NCI-H345 (cell line): ENCODE measurements at places on chromosomes 6 and 20.

DNA sequence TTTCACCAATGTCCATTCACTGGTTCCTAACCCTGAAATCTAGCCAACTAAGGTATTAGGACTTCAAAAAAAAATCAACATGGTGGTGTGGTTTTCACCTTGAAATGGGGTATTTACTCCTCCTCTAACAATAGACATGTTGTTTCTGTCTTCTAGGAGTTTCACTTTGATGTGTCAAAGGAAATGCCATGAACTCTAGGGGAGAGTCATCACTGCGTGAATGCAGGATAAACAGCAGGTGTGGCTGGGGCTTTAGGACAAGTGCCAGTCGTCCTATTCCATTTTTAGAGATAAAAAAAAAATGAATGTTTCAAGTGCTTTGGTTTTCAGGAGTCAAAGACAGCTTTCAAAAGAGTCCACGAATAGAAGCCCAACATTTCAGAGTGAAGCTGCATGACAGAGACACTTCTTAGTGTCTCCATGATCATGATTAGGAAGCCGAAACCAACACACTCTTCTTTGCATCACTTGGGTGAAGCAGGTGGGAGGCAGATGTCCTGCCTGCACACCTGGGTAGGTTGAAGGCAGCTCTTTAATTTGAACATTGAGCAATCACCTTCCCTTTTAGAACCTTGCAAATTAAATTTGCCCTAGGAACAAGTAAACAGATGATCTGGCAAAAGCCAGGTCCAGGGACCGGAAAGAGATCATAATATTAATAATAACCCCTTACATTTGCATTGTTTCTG lies 328.5 kb upstream of the PRDM1 start:
- DNase-seq = peak; percentile 72

GRCh38 chr6:123085403-123085802 lies 89.4 kb downstream of the CLVS2 start:
- no peak for DNase-seq

GRCh38 chr6:45613656-45614055 lies 235.9 kb upstream of the SUPT3H start:
- DNase-seq = no peak

- DNase-seq = no peak
These were observed 91.9 kb downstream of the TNFAIP3 start for GRCh38 chr6:137958811-137959565.

GRCh38 chr6:153511896-153512496 lies 380.9 kb upstream of the RGS17 start:
- no peak for DNase-seq

- no peak for DNase-seq
These were observed 191.8 kb upstream of the ARG1 start for GRCh38 chr6:131381052-131381708.

GRCh38 chr6:147508866-147509608 lies 547 bp downstream of the SAMD5 start:
- DNase-seq = no peak

- no peak for DNase-seq
These were observed 14.2 kb upstream of the PREX1 start for GRCh38 chr20:48841875-48842529.

DNA sequence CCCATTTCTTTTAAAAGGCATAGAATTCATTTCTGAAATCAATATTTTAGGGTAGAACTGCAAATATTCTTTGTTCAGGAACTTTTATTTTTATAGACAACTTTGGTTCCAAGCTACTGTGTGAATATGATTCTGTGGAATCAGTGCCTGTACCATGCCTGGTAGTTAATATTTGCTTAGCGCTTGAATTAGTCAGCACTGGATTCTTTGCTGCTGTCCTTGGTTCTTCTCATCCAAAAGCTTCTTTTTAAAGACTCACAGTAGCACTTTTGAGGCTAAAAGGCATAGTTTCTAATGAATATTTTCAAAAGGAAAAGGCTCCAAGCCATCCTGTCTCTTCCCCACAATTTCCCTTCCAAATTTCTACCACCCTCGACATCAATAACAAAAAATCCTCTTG lies 109.5 kb downstream of the SLC35F1 start:
- no peak for DNase-seq

GRCh38 chr20:57540890-57541580 lies 16.1 kb upstream of the CTCFL start:
- DNase-seq = no peak

GRCh38 chr6:82246802-82247504 lies 591 bp downstream of the IBTK start:
- DNase-seq = peak; percentile 43

- DNase-seq = peak; percentile 1
These were observed 35.6 kb downstream of the RIOK1 start for GRCh38 chr6:7424967-7425807.

DNA sequence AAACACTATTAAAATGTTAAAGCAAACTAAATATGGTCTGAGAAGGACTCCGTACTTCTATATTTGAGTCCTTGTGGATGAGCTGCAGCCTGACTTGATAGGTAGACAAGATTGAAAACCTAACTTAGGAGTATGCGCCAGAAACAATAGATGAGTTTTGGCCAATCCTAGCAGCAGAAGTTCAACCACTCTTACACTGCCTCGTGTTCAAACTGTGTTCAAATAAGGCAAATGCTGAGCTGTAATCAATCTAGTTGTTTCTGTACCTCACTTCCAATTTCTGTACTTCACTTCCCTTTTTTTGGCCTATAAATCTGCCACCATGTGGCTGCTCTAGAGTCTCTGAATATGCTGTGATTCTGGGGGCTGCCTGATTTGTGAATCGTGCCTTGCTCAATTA lies 13.2 kb upstream of the SERINC1 start:
- DNase-seq = no peak

- no peak for DNase-seq
These were observed 149.4 kb upstream of the BMP2 start for GRCh38 chr20:6618051-6618450.

- DNase-seq = no peak
These were observed at the start of gene FGD2 for GRCh38 chr6:37005061-37005810. Gene FGD2 (plus strand): TSS chr6:37005655. CDS start chr6:37005818, 163 bp downstream.

- no peak for DNase-seq
These were observed 5.6 kb upstream of the IFNGR1 start for GRCh38 chr6:137224799-137225198.

DNA sequence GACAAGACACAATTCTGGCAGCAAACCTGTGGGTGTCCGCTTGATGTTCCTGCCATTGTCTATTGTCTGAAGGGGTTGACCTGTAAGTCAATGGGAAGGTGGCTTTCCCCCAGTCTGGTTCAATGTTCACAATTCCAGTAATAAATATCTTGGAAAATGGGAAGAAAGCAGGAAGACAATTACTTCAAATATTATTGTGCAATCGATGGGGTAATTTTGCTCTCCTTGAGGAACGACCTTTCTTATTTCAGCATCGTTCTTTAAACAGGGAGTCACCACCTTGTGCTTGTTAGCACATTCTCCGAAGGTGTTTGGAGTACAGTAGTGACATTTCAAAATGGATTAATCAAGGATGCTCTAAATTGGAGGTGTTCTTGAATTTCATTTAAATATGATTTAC lies 136.9 kb downstream of the BTBD3 start:
- DNase-seq = no peak

GRCh38 chr20:64056639-64056888 lies 6.4 kb upstream of the TCEA2 start:
- DNase-seq = no peak

GRCh38 chr6:131979515-131980337 lies 28.6 kb upstream of the CCN2 start:
- DNase-seq = no peak

GRCh38 chr6:1575210-1576041 lies 34.3 kb upstream of the FOXC1 start:
- no peak for DNase-seq

- DNase-seq = no peak
These were observed 32.0 kb downstream of the RPP40 start for GRCh38 chr6:4971851-4972250.

DNA sequence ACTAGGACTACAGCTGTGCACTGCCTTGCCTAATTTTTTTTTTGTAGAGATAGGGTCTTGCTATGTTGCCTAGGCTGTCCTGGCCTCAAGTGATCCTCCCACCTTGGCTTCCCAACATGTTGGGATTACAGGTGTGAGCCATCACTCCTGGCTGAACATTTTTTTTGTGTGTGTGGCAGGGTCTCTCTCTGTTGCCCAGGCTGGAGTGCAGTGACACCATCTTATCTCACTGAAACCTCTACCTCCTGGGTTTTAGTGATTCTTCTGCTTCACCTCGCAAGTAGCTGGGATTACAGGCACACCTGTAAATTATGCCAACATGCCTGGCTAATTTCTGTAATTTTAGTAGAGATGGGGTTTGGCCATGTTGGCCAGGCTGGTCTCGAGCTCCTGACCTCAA lies 25.3 kb downstream of the PANK2 start:
- DNase-seq = no peak

- no peak for DNase-seq
These were observed 37.6 kb upstream of the ANGPT4 start for GRCh38 chr20:953742-954141.

- DNase-seq = no peak
These were observed 48.6 kb downstream of the FIG4 start for GRCh38 chr6:109739686-109740085.

DNA sequence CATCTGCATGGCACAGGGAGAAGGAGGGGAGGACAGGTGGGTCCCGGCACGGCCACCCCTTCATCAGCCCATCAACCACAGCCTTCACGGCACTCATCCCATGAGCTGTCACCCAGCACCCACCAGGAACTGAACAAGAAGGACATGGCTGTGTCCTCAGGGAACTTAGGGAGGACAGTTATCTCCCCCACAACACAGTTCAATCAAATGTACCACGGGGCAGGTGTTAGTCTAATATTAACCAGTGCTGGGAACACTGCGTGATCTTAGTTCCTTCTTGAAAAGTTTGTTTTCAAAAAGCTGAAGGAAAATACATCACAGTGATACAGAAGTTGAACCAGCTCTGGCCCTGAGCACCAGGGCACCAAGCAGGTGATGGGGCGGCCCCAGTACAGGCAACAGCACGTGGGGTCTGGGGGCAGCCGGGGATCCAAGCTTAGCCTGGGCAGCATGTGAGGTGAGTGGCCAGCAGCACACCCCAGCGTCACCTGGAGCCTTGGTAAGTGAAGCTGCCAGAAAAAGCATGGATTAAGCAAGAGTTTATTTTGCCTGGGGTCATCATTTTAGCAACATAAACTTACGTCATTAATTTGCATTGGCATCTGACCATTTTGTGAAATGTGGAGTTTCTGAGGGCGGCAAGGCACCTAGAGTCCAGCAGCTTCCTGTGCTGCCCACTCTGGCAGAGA lies 35.5 kb upstream of the AFDN start:
- no peak for DNase-seq

DNA sequence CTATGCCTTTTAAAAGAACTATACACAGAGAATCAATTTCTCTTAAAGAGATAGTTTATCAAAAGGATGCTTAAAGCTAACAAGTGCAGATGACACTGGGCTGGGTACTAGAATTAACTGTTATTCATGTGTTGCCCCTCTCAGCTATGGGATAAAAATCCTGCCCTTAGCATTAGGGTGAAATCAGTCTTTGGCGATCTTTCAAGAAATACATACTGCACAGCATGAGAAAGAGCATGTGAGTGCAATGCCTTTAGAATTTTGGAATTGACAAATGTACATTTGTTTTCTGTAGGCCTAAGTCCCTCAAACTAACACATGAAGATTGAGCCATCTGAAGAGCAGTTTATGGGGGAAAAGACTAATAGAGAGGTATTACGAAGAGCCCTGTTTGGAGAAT lies 115.4 kb downstream of the ZFP64 start:
- DNase-seq = no peak

- DNase-seq = no peak
These were observed 8.5 kb downstream of the JARID2 start for GRCh38 chr6:15254070-15254975.

- no peak for DNase-seq
These were observed 27.3 kb upstream of the SHLD1 start for GRCh38 chr20:5722927-5723326.

GRCh38 chr20:47346172-47346571 lies 10.3 kb downstream of the ZMYND8 start:
- no peak for DNase-seq

DNA sequence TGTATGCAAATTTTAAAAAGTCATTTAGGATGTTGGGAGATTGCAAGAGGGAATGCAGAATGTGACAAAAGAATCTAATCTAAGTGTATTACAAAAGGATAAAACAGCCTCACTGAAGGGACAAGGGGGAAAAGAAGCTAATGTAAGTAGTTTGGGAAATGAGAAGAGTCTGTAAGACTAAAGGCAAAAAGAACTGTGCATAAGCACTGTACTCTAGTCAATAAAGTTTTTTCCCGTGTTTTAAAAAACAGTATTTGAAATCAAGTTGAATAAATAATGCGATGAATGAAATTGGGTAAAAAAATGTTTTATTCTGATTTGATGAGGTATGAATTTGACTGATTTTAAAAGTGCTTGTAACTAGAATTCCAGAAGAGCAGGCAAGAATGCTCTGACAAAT lies 149.8 kb downstream of the VEGFA start:
- no peak for DNase-seq

- peak; percentile 99 for DNase-seq
These were observed 219.8 kb upstream of the ARID1B start for GRCh38 chr6:156557251-156557910.

- no peak for DNase-seq
These were observed 500.3 kb downstream of the NKAIN2 start for GRCh38 chr6:124303971-124304370.

GRCh38 chr6:168895102-168895812 lies 358.4 kb downstream of the THBS2 start:
- DNase-seq = peak; percentile 88

- peak; percentile 11 for DNase-seq
These were observed 335.6 kb downstream of the PRL start for GRCh38 chr6:21961226-21961625.

GRCh38 chr6:1618311-1619097 lies 8.8 kb downstream of the FOXC1 start:
- no peak for DNase-seq
